Stimulated activated CD8-positive, alpha-beta memory T cell treated with anti-CD3 and anti-CD28 coated beads, Interleukin-2, amount 100 ng/mL, for 48 hours (primary cell): ENCODE measurements at places on chromosomes 2 and 18.

GRCh38 chr2:112698834-112699515, 21.8 kb upstream of the NT5DC4 start:
- no peak for DNase-seq

GRCh38 chr2:59665021-59665420, 888.4 kb downstream of the BCL11A start:
- no peak for DNase-seq

DNA sequence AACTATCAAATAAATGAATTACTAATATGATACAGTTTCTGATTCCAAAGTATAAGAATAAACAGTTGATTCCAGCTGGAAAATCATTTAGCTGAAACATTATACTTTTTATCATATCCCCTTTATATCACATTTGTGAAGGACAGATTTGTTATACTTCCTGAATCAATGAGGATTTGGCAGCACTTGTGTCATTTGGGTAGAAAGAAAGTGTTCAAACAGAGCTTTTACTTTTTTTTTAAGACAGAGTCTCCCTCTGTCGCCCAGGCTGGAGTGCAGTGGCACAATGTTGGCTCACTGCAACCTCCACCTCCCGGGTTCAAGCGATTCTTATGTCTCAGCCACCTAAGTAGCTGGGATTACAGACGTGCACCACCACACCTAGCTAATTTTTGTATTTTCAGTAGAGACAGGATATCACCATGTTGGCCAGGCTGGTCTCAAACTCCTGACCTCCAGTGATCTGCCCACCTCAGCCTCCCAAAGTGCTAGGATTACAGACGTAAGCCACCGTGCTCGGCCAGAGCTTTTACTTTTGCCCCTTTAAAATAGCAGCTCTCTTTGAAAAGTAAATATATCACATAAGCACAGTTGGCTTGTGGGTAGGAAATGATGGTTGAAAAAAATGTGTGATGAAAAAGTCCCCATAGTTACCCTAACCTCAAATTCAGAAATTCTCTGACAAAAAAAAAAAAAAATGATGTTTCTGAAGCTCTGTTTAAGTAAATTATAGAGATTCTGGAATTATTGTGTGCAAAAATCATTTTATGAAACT, 95.2 kb downstream of the DTNA start:
- DNase-seq = no peak

DNA sequence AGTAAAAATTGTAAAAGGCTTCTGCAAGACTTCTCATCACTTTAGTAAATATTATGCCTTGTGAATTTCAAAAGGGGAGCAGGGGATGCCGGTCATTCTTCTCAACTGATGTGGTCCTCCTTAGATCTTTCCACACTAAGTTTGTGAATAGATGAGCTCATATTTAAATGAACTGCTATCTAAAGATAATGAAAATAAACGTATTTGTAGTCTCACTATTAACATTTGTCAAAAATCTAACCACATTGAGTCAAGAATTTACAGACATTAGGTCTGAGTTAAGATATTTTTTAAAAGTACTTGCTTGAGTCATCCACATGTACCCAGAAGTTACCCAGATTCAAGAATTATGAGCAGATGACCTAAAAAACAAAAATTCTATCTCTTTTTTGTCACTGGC, 6.5 kb downstream of the PRPF40A start:
- no peak for DNase-seq
